Right forelimb (tissue), 1 donor: ENCODE measurements at places on chromosomes 3 and 15.

- DNase-seq: no peak
These were observed 460.6 kb upstream of the ALCAM start for GRCh38 chr3:104906001-104906639.

- no peak for DNase-seq
These were observed 434.2 kb upstream of the CNTN3 start for GRCh38 chr3:75048650-75049049.

GRCh38 chr3:25007974-25008658 is 419.9 kb upstream of the RARB start:
- no peak for DNase-seq

DNA sequence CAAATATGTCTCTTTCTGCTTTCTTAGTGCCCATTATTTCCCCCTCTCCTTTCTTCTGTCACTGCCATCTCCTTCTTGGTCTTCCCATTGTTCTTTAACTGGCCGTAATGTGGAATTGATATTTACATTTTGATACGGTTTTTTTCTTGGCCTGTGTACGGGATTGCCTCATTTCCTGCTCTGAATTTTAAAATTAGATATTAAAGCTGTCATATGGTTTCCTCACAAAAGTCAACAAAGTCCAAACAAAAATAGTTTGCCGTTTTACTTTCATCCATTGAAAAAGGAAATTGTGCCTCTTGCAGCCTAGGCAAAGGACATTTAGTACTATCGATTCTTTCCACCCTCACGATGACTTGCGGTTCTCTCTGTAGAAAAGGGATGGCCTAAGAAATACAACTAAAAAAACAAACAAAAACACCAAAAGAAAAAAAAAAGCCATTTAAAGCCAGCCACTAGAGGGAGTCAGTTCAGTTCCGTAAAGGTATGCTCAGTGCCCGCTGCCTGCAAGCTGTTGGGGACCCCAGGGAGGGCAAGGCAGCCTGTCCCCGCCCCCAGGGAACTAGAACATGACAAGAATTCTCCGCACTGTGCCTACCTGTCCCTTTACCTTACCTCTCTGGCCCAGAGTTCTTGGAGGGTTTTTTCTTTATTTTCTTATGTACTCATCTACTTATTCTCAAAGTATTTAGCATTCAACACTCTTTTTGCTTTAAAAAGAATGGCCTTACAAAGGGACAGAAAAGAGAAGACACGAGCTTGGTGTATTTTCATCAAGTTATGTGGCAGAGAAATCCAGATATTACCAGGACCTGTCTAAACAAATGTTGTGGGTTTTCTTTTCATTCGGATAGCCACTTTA is 30.0 kb upstream of the NR2E3 start:
- no peak for DNase-seq

- no peak for DNase-seq
These were observed 115.2 kb downstream of the TIGIT start for GRCh38 chr3:114408736-114409670.

GRCh38 chr3:180180795-180181194 is 144.1 kb upstream of the PEX5L start:
- no peak for DNase-seq

DNA sequence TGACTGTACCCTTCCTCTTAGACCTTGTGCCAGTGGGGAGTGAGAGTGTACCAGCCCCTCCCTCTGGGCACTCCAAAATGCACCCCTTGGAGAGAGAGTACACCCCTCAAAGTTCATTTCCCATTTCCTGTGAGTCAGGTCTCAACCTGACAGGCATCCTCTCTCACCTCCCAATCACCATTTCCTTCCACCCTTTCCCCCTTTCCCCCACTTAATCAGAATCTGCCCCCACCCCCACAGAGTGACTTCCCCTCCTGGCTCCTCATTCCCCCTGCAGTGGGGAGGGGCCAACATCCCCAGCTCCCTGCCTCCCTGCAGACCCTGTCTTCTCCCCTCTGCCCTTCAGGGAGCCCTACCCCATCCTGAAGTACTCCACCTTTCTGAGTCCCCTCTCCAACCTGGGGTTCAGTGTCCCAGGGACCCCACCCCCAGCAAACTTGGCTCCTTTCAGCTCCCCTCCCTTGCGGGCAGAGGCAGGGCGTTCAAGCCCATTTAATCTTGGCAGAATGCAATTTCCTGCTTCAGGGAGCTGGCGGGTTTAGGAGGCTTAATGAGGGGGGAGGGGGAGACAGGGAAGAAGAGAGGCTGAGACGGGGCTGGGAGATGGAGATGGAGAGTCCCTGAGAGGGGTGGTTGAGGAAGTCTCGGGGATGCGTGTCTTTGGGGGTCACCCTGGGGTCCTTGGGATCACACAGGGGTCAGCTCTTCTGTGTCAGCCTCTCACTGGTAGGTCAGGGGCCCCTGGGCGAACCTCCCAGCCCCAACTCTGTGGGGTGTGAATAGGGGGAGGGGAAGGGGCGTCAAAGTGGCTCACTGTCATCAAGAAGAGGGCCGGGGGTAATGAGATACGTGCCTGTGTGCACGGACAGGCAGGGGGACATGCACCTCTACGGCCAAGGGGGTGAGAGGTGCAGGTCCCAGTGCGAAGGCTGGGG is 16.6 kb upstream of the SEMA3F start:
- DNase-seq: no peak

GRCh38 chr3:123486460-123486859 is 37.6 kb upstream of the ADCY5 start:
- no peak for DNase-seq

- no peak for DNase-seq
These were observed 236.3 kb downstream of the NFKBIZ start for GRCh38 chr3:102085431-102086176.

DNA sequence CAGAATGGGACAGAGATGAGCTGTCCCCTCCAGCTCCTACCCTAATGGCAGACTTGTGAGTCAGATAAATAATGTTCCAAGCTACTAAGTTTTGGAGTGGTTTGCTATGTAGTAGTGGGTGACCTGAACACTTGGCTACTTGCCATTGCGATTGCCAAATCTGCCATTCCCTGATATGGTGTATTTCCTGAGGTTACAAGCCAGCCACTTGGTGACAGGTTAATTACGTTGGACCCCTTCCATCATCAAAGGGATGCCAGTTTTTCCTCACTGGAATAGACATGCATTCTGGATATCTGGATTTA is 33.6 kb downstream of the MORF4L1 start:
- no peak for DNase-seq

GRCh38 chr3:47315069-47315647 is 32.4 kb downstream of the KLHL18 start:
- no peak for DNase-seq

DNA sequence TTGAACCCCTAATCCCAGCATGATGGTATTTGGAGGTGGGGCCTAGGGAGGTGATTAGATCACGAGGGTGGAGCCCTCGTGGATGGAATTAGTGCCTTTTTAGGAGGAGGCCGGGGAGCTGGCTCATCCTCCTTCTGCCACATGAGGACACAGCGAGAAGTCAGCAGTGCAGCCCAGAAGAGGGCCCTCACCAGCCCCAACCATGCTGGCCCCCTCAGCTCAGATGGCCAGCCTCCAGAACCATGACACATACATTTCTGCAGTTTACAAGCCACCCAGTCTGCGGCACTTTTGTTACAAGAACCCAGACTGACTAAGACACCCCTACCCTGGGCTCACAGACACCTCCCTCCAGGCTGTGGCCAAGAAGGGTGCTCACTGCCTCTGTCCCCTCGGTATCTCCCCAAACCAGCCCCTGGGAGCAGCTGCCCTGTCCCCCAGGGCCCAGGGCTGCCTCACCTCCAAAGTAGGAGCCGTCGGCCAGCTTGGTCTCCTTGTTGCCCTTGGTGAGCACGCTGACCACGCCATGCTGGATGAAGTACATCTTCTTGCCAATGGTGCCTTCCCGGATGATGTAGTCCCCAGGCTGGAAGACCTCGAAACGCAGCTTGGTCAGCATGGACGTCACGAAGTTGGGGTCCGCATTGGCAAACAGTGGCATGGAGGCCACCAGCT is 44.1 kb downstream of the HCN4 start:
- no peak for DNase-seq

GRCh38 chr3:19903649-19904048 is 30.4 kb downstream of the EFHB start:
- DNase-seq: no peak

GRCh38 chr15:69194025-69194827 is 33.8 kb downstream of the GLCE start:
- no peak for DNase-seq

DNA sequence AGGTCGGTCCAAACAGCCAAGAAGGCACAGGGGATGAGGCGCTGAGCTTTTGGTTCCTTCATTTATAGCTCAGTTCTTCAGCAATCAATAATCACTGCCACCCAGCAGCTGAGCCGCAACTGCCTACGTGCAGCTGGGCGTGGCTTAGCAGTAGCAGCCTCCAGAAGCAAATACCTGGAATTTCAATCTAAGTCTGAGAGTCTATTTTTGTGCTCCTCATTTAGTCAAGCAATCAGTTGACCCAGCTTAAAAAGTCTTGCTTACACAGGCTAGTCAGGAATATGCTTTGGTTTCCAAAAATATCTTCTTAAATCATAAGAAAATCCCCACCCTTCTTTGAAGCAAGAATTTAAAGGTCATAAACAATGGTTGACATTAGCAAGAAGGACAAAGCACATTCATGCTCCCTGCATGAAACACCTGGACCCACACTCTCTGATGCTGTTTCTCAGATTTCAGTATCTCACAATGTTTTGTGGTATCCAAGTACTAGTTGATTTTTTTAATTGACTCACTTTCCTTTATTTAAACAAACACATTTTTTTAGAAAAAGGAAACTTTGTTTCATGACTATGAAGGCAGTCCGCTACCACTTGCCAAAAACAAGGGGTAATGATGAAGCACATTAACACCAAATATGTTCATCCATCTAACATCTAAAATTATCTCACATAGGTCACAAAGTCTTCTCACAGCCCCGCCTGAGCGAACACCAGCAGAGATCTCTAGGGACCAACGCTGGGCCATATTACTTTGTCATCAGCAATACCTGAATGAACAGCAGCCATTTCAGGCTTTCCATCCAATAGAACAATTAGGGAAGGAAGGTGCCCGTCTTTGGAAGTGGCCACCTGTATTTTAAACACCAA is 106.1 kb downstream of the OXNAD1 start:
- DNase-seq: no peak

DNA sequence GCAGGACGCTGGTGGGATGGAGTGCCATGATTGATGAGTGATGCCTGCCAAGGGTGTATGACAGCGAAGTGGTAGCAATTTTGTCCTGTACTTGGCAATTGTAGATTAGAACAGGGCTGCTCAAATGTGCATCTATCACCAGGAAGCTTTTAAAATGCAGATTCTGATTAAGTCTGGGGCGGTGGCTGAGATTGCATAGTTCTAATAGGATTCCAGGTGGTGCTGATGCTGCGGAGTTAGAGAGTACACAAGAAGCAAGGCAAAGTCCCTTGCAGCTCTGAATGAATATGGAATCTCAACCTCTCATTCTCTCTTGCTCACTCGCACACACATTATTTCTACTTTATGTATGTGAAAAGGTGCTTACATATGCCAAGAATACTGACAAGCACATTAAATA is 670.4 kb downstream of the FHIT start:
- no peak for DNase-seq

DNA sequence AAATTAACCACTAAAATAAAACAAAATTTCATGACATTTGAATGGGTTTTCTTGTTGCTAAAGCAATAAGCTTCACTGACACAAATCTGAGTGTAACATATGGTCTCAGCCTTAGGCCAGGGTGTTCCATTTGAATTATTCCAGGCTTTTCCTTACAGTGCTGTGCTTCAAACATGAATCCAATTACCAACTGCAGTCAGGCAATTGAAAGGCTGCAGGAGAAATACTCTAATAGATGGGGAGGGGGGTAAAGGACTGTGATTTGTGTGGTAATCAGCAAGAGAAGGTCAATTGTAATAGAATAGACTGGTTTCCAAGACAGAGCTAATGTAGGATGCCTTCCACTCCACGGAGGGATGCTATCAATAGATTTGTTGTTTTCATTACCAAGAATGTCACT is 466.7 kb downstream of the C3orf38 start:
- DNase-seq: no peak

- no peak for DNase-seq
These were observed 42.8 kb downstream of the ZNF609 start for GRCh38 chr15:64503197-64503596.

GRCh38 chr15:87753539-87753938 is 503.0 kb downstream of the NTRK3 start:
- DNase-seq: no peak
